Activated T-cell treated with anti-CD3 and anti-CD28 coated beads, Interleukin-2, amount 50 U/mL, for 72 hours (primary cell): ENCODE measurements at places on chromosomes 11 and 22. TPM values are rescaled to one million over a fixed set of nuclear protein-coding genes. Genes with fewer than 3 reads are reported as not detected.

Gene MIAT
- total RNA-seq, result 65.9 TPM

Gene OR2AG2
- 0.19 TPM for total RNA-seq

Gene RASL10A
- total RNA-seq, result 0.84 TPM

Gene OR10A2
- not detected for total RNA-seq

Gene ELMOD1
- total RNA-seq, result not detected

Gene ARHGAP20
- 0.38 TPM for total RNA-seq

Gene AQP11
- 0.69 TPM for total RNA-seq

Gene BID
- 7.7 TPM for total RNA-seq
